ENCODE measurements at places on chromosomes 3 and 15.

GRCh38 chr15:40252438-40253166, 13.7 kb downstream of the PAK6 start:
- no peak for DNase-seq

- no peak for DNase-seq
Observed at GRCh38 chr3:8020047-8020841, 481.4 kb upstream of the LMCD1 start.

DNA sequence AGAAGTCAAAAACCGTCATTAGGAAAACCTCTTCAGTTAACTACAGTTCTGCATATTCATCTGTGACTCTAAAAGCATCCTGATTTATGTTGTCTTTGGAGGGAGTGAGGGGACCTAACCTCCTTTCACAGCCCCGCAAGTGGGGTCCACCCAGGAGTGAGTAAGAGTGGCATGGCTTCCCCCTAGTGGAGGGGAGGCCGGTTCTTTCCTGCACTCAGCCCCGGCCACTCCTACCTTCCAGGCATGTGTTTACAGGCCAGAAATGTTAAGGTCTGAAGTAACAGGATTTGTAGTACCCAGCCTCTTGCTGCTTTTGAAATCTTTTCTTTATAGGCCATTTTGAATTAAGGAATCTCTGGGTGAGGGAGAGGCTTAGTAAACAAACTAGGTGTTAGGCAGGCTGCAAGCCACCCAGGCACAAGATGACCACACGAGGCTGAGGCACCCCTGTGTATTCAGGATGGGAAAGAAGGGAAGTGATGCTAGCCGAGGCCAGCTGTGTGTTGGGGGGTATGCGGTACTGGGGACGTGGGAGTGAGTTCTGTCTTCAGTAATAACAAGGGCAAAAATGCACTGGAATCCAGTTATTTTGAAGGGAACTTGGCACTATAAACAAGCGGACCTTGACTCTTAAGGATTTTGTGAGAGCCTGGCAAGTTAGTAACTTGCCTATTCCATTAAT, 50.5 kb downstream of the CTDSPL start:
- DNase-seq = no peak

DNA sequence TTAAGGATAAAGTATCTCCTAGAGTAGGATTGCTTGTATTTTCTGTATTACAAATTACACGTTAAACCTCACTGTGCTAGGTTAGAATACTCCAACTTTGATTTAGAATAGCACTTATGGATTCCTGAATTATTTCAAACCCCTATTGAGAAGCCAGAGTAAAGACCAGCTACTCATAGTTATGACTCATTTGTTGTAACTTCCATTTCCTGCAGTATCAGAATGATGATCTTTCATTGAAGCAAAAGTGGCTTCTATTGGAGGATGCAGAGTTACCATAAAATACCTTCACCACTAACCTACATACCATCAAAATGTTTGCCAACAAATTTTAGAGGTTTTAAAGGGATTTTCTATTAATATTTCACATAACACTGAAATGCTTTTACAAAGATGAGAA, 1322.7 kb upstream of the ALCAM start:
- no peak for DNase-seq

DNA sequence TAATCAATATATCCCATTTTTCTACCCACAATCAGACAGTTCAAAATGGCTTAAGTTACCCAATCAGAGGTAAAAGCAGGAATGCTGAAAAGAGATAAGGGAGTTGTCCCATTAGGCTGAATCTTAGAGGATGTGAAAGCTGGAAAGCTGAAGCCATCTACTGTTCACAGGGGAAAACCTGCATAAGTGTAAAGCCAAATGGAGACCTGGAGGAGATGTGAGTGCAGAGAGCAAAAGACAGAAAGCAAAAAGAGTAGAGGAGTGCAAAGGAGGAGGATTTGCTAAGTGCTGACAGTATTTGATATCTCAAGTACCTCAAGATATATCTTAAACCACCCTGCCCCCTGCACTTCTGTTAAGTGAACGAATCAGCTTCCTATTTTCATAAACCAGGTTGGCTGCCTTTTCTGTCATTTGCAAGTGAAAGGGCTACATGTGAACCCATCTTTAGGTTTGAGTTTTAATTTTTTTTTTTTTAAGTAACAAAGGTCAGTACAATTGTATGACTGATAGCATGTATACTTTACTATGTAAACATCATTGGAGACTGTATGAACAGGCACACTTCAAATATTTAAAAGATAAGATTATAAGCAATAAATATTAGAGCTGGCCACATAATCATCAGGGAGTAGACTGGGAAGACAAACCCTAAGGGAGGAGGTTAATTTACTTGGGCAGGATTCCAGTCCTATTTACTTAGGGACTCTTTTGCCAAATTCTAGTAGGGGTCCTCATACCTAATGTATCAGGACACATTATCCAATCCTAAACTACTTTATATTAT, 22.8 kb upstream of the P2RY1 start:
- no peak for DNase-seq

DNA sequence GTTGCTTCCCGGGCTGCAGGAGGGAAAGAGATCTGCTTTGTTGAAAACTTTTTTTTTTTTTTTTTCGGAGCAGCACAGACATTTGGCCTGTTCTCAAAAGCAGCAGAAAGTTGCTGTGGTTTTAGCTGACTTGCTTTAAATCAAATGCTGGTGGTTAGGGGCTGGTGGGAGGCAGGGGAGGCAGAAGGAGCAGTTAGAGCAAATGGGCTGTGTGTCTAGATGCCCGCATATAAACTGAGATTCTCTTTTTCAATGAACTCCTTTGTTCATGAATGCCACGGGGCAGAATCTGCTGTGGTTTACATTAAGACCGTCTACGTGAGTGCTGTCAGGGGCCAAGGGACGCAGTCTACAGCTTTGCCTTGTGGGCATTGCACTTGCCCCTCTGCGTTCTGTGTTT, 95.9 kb downstream of the FLNB start:
- DNase-seq = no peak

- no peak for DNase-seq
Observed at GRCh38 chr3:10281951-10282350, 10.8 kb downstream of the GHRL start.

DNA sequence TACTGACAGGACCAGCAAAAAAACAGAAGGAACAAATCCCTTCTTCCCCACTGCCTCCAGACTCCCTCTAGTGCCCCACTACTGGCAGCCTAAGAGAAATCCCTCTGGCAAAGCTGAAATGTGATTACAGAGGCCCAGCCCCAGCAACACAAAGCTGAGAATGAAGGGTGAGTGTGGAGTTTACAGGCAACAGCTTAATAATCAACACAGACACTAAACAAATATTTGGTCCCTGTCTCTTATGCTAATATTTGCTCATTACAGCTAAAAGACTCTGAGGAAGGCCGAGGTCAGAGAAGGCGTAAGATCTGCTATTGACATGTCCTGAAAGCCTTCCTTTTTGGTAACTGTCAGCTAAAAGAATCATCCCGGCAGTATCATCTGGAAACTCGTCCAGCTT, 308.5 kb upstream of the RASGRP1 start:
- no peak for DNase-seq

DNA sequence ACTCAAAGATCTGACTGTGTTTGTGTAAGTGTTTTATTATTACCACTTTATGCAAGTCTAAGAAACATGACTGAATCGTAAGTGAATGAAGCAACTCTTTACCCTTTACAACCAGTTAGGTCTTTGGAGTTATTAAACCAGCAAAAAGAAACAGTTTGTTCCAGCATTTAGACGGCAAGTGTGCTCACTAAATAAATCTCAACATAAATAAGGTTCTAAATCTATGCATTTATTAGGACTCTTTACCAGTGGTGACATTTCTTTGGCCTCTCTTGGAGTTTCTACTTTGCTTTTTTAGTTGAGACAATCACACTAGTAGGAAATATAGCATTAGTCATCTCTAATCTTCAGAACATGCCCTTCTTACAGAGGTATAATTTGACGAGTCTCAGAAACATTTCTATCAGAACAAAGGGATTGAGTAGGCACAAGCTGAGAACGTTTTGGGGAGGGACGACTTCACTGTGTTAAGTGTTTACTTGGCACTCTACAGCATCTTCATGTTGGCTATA, 739.9 kb upstream of the NR2F2 start:
- DNase-seq = no peak

- DNase-seq = no peak
Observed at GRCh38 chr3:22565393-22565792, 637.7 kb upstream of the UBE2E2 start.

DNA sequence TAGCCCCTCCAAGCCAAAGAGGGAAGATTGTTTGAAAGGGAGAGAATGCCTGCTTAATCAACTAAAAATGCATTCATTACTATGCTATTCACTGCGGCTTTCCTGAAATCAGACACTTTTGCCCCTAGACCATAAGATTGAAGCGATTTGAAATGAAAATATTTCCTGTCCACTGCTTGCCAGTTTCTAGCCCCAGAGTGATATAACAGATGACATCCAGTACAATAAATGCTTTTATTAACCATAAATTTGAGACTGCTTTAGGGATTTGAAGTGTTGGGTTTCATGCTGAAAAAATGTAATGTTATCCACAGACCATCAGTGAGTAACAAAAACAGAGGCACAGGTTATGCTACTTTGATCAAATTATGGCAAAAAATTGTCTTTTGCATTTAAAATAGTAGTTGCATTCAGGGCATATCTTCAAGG, 14.1 kb downstream of the IL17RD start:
- no peak for DNase-seq

DNA sequence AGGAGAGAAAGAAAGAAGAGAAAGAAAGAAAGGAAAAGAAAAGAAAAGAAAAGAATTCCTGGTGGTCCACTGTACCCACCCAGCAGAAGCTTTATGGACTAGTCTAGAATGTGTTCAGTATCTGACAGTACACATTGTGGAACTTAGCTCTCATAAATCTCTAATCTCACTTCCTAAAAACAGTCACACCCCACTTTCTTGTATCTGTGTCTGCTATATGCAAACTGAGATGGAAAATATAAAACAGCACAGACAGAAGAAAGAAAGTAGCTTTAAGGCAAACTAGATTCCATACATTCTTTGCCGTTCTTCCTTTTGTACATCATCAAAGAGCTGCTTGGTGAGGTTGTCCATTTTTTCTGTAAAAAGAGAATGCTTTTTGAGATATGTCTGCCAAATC, 41.1 kb upstream of the GNB5 start:
- no peak for DNase-seq

DNA sequence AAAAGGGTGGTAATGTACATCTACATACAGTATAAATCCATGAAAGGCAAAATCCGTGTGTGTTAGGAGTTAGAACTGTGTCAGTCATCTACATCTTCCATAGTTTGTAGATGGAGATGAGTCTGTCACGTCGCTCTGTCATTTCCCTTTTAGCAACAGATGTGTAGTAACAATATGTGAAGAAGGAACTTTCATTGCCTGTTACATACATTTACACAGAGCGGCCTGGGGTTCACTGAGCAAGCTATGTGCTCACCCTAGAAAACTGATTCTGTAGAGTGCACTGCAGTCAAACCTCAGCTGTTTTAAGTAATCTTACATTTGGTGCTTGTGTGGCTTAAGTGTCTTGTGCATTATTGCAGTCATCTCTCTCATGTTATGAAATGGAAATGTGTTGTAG, 41.6 kb upstream of the AP3B2 start:
- DNase-seq = peak; percentile 4

DNA sequence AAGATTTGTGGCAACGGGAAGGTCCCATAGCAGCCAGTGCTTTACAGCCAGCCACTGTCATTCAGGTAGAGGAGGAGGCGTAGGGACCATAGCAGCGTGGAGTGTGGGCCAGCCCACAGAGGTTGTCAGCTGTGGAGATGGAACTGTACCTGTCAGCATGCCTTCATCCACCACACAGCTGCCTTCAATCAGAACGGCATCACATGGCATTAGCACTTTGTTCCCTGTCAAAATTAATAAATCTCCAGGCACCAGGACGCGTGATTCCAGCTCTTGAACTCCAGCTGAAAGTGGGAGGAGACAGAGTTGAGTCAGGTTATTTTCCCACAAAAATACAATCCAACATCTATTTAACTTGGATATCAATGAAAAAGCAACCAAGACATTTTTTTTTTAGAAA, 84.0 kb downstream of the ATP13A4 start:
- no peak for DNase-seq

- DNase-seq = no peak
Observed at GRCh38 chr3:114450008-114450596, 156.3 kb downstream of the TIGIT start.

DNA sequence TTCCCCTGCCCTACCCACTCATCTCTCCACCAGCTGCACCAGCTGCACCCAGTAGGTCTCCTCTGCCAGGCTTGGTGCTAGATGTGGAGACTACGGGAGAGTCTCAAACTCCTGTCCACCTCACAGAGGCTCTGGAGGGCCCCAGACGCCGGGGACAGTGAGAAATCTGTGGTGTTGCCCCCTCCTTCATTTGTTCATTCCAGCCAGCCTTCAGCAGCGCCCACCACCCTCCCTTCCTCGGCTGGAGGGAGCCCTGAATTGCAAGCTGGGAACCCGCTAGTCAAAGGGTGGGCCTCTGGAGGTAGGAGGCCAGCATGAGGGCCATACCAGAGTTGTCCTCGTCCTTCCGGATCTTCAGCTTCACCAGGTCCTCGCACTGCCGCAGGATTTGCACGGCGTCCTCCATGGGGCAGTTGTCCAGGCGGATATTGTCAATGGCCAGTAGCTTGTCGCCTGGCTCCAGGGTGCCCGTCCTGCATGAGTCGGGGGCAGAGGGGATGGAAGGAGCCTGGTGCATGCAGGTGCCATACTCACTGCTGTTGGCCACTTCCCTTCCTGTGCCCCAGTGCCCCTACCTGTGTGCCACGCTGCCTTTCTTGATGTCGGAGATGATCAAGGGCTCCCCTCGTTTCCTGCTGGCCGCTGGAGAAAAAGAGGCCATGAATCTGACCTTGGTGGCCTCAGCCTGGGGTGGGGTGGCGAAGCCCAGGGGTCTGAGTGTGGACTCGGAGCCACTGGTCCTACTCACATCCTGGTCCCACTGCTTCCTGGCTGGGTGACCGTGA, 29.1 kb downstream of the GRIP2 start:
- DNase-seq = no peak

DNA sequence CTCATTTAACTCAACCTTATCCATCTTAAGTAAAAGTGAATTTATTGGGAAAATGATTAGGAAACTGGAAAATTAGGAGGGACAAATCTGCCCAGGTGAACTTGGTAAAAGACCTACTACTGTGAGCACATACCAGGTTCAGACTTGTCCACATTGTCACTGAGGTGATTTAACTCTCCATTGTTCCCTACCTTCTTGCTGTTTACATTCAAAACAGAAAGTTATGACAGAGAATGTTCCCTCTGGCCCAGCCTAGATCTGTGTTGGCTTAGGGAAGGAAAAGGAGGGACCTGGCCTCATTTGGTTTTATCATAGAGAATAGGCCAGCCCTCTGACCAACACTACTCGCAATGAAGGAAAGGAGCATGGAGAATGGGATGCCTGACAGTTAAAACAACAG, 117.6 kb downstream of the SATB1 start:
- DNase-seq = no peak

DNA sequence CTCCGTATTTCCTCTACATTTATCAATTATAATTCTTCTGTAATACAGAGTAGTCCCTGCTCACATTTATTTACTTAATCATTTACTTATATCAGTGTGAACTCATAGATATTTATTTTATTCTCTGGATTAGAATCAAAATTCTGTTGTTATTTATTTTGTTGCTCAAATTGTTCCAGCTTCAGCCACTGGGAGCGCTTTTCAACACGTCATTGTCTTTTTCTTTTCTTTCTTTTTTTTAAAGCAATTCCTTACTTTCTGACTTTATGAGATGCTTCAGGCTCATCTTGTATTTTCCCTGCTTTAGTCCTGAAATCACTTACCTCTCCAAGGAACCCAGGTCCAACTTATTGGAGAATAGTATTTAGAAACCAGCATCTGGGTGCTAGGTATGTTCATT, 53.4 kb downstream of the GLCE start:
- no peak for DNase-seq

GRCh38 chr3:20160230-20160629, 25.8 kb downstream of the SGO1 start:
- DNase-seq = no peak

GRCh38 chr15:63864186-63864585, 30.4 kb upstream of the HERC1 start:
- no peak for DNase-seq

Data from CD4-positive, alpha-beta T cell treated with Interleukin-21 for 1 hour (primary cell).